Pons (tissue), 1 donor: ENCODE measurements at places on chromosomes 13 and 19.

GRCh38 chr13:100434010-100434763 is 154.4 kb downstream of the GGACT start:
- DNase-seq, result no peak

GRCh38 chr13:20553311-20553710 is 13.6 kb upstream of the IFT88 start:
- DNase-seq, result peak; percentile 98

GRCh38 chr13:61695147-61695546 is 279.5 kb upstream of the PCDH20 start:
- no peak for DNase-seq

GRCh38 chr13:76329866-76330580 is 556.2 kb downstream of the KCTD12 start:
- no peak for DNase-seq

GRCh38 chr19:41159881-41160280 is 33.1 kb upstream of the CYP2S1 start:
- DNase-seq, result no peak

DNA sequence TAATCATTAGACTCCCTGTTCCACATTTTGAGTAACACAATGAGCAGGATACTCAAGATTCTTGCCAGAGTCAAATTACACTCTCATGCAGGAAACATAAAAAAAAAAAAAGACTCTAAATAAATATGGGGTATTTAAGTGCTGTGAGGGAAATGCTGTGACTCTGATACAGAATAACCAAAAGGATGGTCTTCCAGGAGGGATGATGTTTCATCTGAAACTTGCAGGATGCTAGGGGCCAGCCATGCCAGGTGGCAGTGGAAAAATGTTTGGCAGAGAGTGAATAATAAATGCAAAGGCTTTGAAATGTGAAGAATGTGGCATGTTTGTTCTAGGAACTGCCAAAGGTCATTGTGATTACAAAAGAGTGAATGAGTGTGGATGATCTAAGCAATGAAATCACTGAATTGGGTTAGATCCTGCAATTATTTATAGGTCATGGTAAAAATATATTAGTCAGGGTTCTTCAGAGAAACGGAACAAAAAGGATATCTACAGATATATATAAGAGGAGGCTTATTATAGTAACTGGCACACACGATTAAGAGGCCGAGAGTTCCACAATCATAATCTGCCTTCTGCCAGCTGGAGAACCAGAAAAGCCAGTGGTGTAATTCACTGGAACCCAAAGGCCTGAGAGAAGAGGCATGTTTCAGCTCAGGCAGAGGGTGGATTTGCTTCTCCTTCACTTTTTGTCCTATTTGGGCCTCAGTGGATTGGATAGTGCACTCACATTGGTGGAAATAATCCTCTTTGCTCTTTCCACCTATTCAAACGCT is 1832.8 kb upstream of the MIR17HG start:
- no peak for DNase-seq

- no peak for DNase-seq
Measured at GRCh38 chr13:95463531-95463930, 89.0 kb upstream of the CLDN10 start.

DNA sequence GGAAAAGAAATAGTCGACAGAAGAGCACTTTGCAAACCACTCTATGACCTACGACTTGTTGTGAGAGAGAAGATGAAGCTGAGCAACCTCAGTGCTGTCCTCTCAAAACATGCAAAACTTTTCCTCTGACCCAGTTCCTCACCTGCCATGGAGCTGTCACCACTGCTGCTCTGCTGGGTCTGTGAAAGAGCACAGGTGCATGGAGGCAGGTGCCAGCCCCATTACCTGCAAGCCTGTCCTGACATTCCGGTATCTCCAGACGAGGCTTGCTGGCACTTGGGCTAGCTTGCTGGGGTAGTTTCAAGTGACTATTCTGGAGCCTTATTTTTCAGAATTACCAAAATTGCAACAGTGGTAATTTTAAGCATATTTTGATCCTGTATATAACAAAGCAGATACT is 49.5 kb upstream of the RFXAP start:
- DNase-seq, result no peak

GRCh38 chr19:17322854-17323253 is 11.8 kb downstream of the ANO8 start:
- DNase-seq, result peak; percentile 34

GRCh38 chr13:99314640-99315176 is 7.5 kb upstream of the GPR183 start:
- no peak for DNase-seq

GRCh38 chr13:31528758-31529157 is 210.6 kb upstream of the RXFP2 start:
- no peak for DNase-seq

DNA sequence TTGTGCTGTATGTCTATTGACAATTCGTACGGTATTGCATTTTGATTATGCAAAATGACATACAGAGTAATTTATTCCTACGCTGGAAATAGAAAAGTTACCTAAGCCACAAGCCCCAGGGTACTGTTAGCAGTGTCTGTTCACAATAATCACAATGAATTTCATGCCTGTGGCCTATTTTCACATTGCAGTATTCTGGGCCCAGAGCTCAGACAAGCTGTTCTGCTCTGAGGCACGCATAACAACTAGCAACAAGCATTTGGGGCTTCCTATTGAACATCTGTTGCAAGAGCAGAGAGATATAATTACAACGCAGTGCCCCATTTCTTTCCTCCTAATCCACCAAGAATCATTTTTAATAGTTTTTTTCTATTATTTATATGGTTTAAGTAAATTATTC is 158.9 kb upstream of the SGCG start:
- DNase-seq, result no peak
